ENCODE measurements at places on chromosomes 11 and 22.

GRCh38 chr11:802018-802617 is 2.9 kb downstream of the PIDD1 start:
- DNase-seq, result no peak

- DNase-seq, result no peak
These were observed 256.3 kb downstream of the BRD1 start for GRCh38 chr22:49571326-49571725.

DNA sequence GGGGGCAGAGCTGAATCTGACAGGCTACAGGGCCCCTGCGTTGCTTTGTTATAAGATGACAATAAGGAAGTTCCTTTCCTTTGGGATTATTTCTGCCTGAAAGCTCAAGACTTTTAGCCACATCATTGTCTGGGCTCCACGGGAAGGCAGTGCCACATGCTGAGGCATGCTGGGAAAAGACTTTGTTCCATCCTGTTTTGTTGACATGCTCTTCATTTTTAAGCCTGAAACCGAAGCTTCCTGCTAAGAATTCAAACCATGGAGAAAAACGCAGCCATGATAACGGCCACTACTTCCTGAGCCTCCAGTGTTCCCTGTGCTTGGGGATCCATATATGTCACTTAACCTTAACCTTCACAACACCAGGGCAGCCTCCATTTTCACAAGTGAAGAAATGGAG is 5.5 kb upstream of the TCF20 start:
- DNase-seq, result no peak

DNA sequence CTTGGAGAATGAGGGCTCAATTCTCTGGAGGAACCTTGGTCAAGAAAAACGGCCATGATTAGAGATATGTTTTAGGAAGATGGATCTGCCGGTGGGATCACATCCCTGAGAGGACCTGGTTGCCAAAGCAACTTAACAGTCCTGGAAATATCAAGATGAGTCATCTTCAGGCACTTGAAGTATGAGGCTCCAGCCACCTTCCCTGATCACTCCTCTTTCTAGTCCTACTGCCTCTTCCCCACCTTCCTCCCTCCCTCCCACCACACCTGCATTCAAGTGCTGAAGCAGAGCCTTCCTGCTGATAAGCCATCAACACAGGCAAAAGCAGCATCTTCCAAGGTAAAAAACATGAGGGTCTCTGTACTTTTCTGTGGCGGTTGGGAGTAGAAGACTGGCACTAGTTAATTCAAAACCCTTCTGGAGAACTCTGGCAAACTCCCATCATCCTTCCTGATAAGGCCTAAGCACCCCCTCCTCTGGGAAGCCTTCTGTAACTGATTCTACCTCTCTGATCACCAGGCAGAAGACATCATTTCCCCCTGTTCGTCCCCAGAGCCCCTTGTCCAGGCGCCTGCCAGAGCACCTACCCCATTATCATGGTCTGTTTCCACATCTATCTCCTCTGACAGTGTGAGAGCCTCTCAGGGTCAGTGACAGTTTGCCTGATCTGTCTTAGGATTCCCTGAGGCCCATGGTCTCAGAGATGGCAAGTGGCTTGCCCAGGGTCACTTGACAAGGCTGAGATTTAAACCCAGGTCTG is 79.8 kb downstream of the CLPB start:
- DNase-seq, result no peak

- no peak for DNase-seq
These were observed 517.8 kb downstream of the MIAT start for GRCh38 chr22:27175021-27175838.

- DNase-seq, result no peak
These were observed 23.1 kb downstream of the A4GALT start for GRCh38 chr22:42697542-42698013.

GRCh38 chr11:95358511-95359340 is 127.7 kb upstream of the SESN3 start:
- no peak for DNase-seq

GRCh38 chr11:72751116-72752087 is 806 bp downstream of the ARAP1 start:
- no peak for DNase-seq

GRCh38 chr11:64299847-64300648 is at the start of gene CATSPERZ:
TSS of gene CATSPERZ (plus strand) at chr11:64300358. CDS start at chr11:64300411, 53 bp downstream.
- DNase-seq, result no peak

DNA sequence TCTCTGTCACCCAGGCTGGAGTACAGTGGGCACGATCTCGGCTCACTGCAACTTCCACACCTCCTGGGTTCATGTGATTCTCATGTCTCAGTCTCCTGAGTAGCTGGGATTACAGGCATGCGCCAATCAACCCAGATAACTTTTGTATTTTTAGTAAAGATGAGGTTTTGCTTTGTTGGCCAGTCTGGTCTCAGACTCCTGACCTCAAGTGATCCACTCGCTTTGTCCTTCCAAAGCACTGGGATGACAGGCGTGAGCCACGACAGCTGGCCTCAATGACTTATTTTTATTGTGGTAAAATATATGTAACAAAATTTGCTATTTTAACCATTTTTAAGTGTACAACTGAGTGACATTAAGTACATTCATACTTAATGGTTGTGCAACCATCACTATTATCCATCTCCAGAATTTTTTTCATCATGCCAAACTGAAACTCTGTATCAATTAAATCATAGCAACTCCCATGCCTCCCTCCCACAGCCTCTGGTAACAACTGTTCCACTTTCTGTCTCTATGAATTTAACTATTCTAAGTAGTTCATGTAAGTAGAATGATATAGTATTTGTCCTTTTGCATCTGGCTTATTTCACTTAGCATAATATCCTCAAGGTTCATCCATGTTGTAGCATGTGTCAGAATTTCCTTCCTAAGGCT is 50.7 kb upstream of the CWF19L2 start:
- no peak for DNase-seq

DNA sequence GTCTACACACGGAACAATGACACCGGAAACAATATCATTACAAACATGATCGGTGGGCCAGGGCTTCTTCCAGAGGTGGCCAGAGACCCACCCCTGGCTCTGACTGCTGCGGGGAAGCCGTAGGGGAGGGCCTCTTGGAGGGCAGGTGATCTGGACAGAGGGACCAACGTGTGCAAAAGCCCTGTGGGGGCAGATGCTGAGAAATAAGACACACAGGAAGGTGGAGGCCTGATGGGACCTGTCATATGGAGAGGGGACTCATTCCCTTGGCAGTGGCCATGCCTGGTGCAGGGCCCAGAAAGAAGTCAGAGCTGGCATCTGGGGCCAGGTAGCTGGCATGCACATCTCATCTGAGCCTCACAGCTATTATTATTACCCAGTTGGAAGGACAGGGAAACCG is 1.1 kb downstream of the ALDH3B2 start:
- DNase-seq, result no peak

DNA sequence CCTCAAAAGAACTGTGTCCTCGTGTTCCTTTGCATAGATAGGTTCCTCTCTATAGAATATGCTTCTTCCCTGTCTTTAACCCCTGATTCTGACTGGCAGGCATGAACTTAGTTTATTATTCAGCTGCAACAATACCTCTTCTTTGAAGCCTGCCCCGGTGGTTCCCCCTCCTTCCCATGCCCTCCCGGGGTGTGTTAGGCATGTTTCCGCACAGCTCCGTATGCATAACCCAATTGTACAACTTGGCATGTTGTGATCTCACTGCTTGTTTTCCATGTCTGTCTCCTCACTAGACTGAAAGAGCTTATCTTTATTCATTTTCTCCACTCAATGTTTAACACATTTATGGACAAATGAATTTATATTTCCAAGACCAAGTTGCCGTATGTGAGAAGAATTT is 72.6 kb downstream of the DEPDC5 start:
- DNase-seq, result no peak
